Immature natural killer cell (primary cell): ENCODE measurements at places on chromosomes 1 and 21.
A peak's percentile ranks its signal among the peaks of the same experiment; 100 is the strongest.

DNA sequence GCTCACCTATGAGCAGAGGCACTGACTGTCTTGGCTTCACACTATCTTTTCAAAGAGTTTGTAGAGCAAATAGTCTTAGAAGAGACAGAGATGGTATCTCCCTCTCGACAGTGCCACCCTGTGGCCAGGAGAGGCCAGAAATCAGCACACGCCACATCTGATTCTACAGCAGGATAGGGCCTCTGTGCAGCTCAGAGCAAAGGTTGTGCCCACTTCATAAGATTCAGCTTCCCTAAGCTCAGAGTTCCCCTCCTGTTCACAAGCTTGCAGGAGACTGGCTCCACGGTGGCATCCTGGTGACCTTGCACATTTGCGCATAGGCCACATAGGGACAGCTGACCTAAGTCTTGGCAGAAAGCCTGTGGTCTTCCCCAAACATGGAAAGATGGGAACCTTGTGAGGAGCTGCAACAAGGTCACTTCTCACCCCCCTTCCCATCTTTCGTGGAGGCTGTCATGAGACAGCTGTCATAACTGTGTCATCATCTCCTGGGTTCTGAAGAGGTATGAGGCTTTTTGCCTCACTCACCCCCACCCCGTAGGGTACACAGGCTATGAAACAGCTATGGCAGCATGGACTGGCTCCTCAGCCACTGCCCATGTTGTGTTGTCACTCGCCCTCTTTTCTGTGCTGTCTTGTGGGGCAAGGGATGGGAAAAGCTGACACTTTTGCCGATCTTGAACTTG is 3.0 kb downstream of the ITLN2 start:
- no peak overlapping the region for H3K4me3 ChIP-seq
- peaks cover 25% of the 10 kb centered on the region for H3K4me1 ChIP-seq
- H3K27ac ChIP-seq: no peak overlapping the region
- DNase-seq: peak; percentile 49

DNA sequence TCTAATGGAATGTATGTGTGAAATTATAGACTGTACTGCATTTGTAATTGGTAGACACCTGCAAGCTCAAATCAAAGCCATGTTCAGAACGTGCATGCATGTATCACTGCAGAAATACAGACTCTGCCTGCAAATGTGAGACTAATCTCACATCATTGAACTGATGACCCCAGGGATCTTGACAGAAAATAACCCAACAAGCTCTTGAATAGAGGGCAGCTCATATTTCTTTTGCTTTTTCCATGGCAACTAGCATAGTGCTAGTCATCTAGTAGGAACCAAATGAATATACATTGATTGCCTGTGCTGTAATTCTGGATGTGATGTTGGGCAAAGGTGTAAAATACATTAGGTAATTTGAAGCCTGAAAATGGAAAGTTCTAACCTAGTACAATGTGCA is 62.4 kb downstream of the PTPRC start:
- no peak for DNase-seq
- peak overlapping the region; percentile 51 for H3K4me3 ChIP-seq
- H3K4me1 ChIP-seq: peaks cover 97% of the 10 kb centered on the region
- peaks cover 4% of the 10 kb centered on the region for H3K27me3 ChIP-seq
- H3K27ac ChIP-seq: peak overlapping the region; percentile 76

DNA sequence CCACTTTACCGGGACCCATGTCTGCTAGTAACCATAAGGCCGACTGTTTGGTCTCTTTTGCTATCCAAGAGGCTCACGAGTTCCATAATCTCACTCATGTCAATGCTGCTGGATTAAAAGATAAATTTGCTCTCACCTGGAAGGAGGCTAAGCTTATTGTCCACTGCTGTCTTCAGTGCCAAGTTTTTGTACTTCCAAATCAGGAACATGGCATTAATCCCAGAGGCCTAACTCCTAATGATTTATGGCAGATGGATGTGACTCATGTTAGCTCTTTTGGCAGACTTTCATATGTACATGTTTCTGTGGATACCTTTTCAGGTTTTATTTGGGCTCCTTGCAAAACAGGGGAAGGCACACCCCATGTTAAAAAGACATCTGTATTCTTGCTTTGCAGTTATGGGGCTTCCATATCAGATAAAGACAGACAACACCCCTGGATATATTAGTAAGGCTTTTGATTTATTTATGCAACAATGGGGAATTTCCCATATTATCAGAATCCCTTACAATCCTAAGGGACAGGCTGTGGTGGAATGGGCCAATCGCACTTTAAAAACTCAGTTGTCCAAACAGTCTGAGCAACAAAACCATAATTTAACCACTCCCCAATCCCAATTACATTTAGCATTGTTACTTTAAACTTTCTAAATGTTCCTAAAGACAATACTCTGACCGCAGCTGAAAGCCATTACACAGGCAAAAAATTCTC is 162.7 kb downstream of the IER5 start:
- H3K27ac ChIP-seq: no peak overlapping the region
- DNase-seq: no peak
- no peaks in the 10 kb centered on the region for H3K4me1 ChIP-seq

DNA sequence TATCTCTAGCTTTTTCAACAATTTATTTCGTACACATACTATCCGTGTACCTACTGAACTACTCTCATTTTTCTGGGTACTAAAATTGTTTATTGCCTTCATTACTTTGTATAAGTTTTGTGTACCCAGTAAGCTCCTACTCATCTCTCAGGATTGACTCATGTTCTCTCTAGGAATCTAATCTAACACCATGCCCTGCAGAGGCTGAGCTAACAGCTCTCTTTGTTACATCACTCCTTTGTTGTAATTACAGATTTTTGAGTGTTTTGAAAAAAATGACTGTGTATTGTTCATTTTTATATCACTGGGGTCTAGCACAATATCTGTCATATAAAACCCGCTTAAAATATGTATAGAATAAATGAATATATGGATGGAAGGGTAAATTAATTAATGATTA is 167.1 kb downstream of the ATP6V1G3 start:
- no peak for DNase-seq
- no peaks in the 10 kb centered on the region for H3K4me1 ChIP-seq
- H3K27me3 ChIP-seq: peaks cover 5% of the 10 kb centered on the region
- no peaks in the 10 kb centered on the region for H3K36me3 ChIP-seq

GRCh38 chr1:151984313-151984956 is 9.2 kb downstream of the S100A10 start:
- H3K27ac ChIP-seq: peak overlapping the region; percentile 81
- peak overlapping the region; percentile 52 for H3K4me3 ChIP-seq
- DNase-seq: peak; percentile 24
- peaks cover 31% of the 10 kb centered on the region for H3K36me3 ChIP-seq
- peaks cover 2% of the 10 kb centered on the region for H3K27me3 ChIP-seq

- no peak overlapping the region for H3K4me3 ChIP-seq
Measured at GRCh38 chr1:108830119-108831008, 26.5 kb downstream of the AKNAD1 start.
